ENCODE measurements at places on chromosomes 1 and 21.

DNA sequence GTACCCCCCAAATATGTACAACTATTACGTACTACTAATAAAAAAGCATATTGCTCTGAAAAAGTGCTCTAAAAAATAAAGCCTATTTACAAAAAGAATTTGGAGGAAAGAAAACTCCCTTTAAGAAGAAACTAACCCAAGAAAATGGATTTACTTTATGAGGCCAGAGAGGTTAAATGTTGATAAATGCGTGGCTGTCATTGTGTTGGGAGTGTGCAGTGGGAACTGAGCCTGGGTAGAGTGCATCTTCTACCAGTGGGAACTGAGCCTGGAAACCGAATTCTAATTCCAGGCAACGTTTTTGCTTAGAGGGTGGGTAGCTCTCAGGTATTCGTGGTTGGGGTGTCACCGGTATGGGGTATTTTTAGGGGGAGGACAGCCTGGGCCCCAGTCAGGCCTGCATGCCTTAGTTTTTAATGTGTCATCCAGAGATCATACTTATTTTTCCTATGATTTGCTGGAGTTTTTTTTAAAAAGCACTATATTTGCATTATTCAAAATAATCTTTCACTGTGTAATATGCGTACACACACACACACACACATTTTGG, 24.1 kb upstream of the RNF187 start:
- DNase-seq: no peak

- no peak for DNase-seq
These were observed 126.1 kb downstream of the CACHD1 start for GRCh38 chr1:64595871-64596515.

DNA sequence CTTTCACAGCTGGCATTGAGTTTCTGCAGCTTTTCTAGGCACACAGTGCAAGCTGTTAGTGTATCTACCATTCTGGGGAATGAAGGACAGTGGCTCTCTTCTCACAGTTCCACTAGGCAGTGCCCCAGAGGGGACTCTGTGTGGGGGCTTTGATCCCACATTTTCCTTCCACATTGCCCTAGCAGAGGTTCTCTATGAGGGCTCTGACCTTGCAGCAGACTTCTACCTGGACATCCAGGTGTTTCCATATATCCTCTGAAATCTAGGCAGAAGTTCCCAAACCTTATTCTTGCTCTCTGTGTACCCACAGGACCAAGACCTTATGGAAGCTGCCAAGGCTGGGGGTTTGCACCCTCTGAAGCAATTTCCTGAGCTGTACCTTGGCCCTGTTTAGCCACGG, 2.4 kb upstream of the IFI44 start:
- DNase-seq: no peak

DNA sequence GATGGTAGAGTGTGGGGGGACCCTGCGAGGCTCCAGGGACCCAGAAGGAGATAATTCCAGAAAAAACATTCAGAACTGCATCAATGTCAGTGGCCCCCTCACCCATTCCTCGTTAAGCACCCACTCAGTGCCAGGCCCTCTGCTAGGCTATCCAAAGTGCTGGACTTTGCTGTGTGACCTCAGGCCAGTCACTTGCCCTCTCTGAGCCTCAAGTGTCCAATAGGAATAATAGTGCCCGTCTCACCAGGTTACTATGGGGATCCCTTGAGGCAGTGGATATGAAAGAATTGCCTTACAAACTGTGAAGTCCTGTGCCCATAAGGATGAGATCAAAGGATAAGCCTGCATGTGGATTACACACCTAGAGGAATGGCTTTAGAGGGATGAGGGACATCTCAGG, 83.4 kb downstream of the IGSF21 start:
- no peak for DNase-seq

- no peak for DNase-seq
These were observed 8.5 kb upstream of the PRDM15 start for GRCh38 chr21:41887667-41888066.

DNA sequence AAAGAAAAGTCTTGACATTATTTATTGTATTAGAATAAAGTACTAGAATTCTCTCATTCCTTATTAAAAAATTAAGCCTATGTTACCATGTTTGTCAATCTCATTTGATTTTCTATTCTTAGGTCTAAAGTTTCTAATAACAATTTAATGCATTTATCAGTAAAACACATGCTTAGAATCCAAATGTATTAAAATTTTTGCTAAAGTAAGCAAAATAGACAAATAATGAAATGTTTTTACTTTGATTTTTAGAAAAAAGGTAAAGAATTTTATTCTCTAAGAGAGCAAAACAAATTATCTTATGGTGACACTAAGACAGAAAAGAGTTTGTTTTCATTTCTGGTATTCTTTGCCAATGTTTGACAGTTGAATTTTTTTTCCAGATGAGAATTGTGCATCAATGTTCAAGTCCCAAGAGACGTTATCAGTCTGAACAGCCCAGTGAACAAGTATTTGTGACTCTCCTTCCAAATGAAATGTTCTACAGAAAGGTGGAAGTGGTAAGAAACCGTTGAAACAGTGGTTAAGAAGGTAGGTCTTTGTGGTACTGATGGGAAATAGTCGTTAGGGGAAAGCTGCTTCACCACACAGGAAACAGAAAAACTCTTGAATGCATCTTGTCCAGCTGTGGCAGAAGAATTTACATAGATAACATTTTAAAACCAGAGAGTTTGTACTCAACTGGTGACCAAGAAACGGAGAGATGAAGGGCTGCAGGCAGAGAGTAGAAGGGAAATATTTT, 402.5 kb downstream of the PTPRC start:
- no peak for DNase-seq

DNA sequence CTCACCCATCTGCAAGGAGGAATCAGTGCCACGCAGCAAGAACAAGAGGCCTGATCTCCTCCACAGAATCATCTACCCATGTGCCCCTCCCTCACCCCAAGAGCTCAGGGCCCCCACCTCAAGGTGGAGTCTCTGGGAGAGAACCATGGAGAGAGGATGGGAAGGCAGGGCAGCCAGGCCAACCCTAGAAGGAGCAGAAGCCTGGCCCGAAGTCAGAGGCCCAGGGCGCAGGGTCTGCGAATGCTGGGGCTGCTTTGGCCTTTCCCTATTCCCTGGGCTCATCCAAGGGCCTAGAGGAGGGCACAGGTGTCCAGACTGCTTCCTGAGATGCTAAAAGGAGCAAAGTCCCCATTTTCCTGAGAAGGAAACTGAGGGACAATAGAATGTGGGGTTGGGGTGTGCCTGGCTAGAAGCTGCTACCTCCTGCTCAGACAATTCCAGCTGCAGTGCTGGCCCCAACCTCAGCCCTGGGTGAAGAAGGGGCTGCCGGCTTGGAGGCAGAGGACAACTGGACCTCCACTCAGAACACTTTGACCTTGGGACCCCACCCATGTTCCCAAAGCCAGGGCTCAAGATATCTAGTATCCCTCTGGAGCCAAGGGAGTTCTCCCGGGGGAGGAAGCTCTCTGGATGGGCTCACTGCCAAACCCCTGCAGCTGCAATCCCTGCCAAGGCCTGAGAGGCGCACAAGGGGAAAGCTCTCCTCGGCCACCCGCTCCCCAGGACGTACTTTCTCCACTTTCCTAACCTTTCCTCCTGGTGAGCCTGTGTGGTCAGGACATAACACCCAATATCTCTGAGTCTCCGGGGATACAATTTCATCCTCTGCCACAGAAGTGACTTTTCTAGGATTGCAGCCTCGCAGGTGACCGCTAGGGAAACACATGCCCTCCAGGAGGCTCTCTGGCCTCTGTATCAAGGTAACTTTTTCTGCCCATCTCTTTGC, 16.6 kb upstream of the LEMD1 start:
- no peak for DNase-seq

DNA sequence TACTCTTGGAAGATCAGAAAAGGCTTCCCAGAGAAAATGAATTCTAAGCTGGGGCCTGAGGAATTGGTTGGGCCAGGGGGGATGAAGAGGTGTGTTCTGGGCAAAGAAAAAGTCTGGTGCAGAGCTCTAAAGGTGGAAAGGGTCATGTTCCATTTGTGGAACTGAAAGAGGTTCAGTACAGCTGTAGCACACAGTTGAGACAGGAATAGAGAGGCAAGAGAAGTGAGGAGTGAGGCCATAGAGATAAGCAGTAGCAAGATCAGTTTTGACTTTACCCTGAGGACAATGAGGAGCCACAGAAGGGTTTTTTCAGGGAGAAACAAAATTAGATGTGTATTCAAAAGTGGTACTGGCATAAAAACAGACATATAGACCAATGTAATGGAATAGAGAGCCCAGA, 30.3 kb upstream of the MUTYH start:
- DNase-seq: no peak

GRCh38 chr1:230642263-230642959, at the start of gene COG2:
COG2 (plus strand) TSS chr1:230642481; CDS start chr1:230642607, 126 bp downstream.
- DNase-seq: peak; percentile 92

DNA sequence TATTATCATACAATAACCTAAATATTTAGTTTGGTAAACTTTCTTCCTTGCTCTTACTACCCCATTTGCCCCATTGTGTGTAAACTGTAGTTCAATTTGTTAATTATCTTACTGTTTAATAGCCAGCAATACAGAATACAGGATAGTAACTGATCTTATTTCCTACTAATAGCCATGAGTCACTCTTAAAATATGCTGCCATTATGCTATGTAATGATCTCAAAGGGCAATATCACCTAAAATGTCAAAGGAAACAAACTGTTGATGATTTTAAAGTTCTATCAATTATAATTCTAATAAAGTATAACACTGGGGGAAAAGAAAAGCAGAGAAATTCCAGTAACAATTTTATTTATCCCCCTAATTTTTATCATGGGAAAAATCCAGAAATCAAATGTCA, 4.3 kb downstream of the SLC30A1 start:
- no peak for DNase-seq

GRCh38 chr1:11617314-11617713, 36.9 kb downstream of the FBXO2 start:
- DNase-seq: no peak

DNA sequence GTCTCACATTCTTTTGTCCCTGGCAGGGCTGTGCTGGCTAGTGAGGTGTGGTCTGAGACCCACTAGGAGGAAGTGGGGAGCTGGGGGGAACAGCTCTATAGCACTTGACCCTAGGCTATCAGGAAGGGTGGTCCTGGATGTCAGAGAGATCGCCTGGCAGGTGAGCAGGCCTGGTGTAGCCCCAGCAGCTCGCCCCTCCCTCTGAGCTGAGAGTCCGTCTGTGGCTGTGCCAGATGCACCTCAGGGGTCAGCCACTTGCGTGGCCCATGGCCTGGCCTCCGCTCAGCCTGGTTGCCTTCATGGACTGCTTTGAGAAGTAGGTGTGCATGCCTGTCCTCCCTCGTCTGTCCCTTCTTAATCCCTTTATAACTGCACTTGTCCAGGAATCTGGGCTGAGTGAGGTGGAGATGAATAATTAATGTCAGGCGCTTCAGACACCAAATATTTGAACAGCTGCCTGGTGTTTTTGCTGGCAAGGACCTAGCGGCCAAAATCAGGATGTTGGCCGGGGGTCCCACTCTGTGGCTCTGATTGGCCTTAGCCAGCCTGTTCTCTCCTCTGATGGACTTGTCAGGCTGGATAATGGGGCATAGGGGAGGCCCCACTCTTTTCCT, 30.5 kb downstream of the TMEM53 start:
- DNase-seq: no peak

- no peak for DNase-seq
These were observed 400.5 kb downstream of the GPATCH2 start for GRCh38 chr1:217230412-217230811.

GRCh38 chr1:90067194-90067931, 72.5 kb downstream of the ZNF326 start:
- DNase-seq: no peak

DNA sequence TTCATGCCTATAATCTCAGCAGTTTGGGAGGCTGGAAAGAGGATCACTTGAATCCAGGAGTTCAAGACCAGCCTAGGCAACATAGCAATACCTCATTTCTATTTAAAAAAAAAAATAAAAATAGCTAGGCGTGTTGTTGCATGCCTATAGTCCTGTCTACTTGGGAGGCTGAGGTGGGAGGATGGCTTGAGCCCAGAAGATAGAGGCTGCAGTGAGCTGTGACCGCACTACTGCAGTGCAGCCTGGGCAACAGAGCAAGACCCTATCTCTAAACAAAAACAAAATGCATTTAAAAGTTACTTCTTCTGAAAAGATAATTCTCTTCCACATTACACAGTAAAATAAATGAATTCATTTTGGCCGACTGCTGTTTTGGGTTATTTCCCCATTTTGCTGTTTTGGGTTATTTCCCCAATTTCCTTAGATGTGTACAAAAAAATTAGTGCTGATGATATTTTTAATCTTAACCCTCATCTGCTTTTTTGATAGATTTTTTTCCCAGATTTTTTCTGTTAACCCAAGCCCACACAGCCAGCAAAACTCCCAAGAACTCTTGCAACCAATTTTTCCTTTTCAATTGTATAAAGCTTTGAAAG, 23.0 kb upstream of the SAMSN1 start:
- no peak for DNase-seq

GRCh38 chr1:209249280-209249670, 334.2 kb upstream of the CAMK1G start:
- no peak for DNase-seq

GRCh38 chr1:159342761-159343425, 40.8 kb downstream of the FCER1A start:
- no peak for DNase-seq

- DNase-seq: no peak
These were observed 627.6 kb downstream of the NPHP4 start for GRCh38 chr1:5364591-5364990.

- DNase-seq: peak; percentile 2
These were observed 642 bp upstream of the SLC16A1 start for GRCh38 chr1:112956544-112957132.

GRCh38 chr1:160264795-160265307, 2.5 kb upstream of the DCAF8 start:
- no peak for DNase-seq

GRCh38 chr1:22117851-22118250, 25.0 kb downstream of the WNT4 start:
- DNase-seq: no peak

- DNase-seq: no peak
These were observed 64.8 kb upstream of the TENT5C start for GRCh38 chr1:117541003-117541402.

GRCh38 chr1:164688791-164689190, 129.8 kb downstream of the PBX1 start:
- DNase-seq: no peak

GRCh38 chr21:41634858-41635257, 126.9 kb upstream of the TMPRSS2 start:
- DNase-seq: no peak

DNA sequence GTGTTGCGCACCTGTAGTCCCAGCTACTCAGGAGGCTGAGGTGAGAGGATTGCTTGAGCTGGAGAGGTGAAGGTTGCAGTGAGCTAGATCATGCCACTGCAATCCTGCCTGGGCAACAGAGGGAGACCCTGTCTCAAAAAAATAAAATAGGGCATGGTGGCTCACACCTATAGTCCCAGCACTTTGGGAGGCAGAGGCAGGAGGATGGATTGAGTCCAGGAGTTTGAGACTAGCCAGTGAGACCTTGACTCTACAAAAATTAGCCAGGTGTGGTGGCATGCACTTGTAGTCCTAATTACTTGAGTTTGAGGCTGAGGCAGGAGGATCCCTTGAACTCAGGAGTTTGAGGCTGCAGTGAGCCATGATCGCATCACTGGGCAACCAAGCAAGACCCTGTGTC, 9.7 kb downstream of the RPL11 start:
- no peak for DNase-seq
